ENCODE measurements at places on chromosomes 7 and 10.

DNA sequence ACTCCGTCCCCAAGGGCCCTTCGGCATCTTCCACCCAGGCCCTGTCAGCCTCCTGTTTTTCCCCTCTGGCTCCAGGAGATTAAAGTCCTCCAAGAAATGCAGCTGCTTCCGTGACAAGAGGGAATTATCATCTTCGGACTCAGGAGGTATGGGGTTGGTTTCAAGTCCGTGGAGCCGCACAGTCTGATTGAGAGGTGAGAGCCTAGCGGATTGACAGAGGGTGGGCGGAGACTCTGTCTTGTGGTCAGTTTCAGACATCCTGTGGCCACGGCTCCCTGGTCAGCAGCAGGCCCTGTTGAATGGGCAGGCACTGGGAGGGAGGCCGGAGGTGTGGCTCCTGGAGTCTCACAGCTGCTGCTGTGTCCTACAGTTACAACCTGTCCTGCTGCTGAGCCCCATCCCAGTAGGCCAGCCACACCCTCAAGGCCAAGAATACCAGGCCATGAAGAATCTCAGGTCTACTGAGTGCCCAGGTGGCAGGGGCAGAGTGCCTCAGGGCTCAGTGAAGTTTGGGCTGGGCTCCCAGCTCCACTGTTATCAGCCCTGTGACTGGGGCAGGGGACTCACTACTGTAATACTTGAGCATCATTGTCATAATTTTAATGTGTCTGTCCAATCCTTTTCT is 49.3 kb upstream of the ZNF716 start:
- DNase-seq = no peak

- no peak for DNase-seq
These were observed 83.9 kb upstream of the ITGB1 start for GRCh38 chr10:33041783-33042437.

GRCh38 chr7:151728746-151729145 is 148.2 kb downstream of the PRKAG2 start:
- no peak for DNase-seq

DNA sequence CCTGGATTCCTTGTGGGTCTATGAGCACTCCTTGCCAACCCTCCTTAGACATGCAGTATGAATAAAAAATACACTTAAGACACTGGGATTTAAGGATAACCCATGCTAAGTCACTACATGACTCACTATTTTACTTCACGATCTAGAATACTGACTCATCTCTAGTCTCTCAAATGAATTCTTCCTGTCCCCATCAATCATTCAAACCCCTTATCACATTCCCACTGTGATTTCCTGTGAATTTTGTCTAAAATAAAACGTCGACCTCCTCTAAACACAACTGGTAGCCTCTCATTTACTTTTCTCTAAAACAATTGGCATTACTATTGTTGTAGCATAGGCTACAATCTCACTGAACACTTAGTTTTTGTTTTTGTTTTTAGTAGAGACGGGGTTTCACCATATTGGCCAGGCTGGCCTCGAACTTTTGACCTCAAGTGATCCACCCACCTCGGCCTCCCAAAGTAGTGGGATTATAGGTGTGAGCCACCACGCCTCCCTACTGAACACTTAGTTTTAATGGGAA is 3.9 kb upstream of the IQUB start:
- no peak for DNase-seq

DNA sequence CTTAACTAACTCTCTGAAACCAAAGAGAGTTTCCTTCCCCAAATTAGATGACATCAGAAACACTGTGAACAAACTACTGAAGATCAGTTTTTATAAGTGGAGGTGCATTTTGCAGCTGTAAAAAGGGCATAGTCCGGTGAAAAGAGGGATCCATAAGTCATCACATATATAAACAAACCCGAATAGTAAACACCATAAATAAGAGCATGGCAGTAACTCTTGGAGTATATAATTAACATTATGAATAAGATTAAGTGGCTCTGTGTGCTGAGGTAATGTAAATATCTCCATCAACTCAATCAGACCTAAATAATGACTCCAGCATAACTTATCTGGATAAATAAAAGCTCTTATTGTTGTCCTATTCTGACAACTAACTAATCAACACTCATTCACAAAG is 43.0 kb upstream of the SHTN1 start:
- no peak for DNase-seq

GRCh38 chr7:5173496-5173895 is 16.5 kb upstream of the WIPI2 start:
- no peak for DNase-seq

DNA sequence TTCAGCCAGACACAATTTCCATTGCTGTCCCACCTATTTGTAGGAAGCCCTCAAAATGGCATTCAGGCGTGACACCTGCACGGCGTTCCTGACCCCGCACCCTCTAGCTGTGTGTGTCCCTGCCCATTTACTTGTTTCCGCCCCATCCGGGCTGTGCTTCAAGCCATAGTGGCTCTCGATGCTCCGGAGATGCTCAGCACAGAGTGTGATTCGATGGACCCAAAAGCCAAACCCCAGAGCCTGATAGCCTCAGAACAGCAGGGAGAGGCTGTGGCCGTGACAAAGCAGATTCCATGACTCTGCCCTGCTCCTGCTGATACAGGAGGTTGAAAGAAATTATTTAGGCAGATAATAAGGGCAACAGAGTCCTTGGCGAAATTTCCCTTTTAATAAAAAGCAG is 13.4 kb downstream of the BUD31 start:
- no peak for DNase-seq

DNA sequence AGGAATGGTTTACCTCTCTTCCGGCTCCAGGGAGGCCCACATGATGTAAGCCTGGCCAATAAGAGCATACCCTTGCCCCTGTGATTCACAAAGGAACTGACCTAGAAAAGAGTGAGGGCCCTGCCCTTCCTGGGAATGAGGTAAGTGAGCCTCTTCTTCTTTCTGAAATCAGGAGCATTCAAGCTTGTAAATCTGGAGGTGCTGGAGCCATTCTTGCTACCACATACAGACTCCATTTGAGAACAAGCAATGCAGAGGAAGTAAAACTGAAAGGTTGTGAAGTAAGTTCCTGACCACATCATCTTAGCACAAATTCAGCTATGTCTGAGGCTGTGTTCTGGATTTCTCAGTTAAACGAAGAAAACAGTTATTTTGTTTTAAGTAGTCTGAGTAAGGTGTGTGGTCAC is 132.2 kb downstream of the CD36 start:
- no peak for DNase-seq

DNA sequence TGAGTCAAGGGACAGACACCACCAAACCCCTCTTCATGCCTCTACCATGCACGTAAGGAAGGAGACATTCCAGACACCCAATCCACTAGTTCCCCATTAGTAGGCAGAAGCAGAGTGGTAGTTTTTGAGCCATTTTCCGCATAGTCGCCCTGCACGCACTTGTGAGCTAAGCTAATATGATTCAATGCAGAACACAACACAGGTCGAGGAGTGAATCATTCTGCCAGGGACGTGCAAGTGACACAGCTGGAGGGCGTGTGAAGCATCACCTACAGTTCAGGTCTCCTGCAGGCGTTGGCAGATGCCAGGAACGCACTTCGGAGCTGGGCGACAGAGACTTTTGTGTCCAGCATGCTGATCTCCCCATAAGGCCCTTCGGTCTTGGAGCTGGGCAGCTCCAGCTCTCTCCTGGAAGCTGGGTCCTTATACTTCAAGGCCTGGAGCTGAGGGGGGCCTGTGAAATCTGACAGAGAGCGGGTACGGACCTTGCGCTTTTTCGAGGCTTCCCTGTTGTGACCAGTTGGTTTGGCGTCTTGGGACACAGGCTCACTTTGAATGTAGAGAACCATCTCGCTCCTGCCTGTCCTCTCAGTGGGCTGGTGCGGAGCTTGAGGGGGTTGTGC is 102.4 kb downstream of the SVIL start:
- DNase-seq = no peak

GRCh38 chr7:121739465-121739864 is 133.5 kb upstream of the PTPRZ1 start:
- DNase-seq = no peak

DNA sequence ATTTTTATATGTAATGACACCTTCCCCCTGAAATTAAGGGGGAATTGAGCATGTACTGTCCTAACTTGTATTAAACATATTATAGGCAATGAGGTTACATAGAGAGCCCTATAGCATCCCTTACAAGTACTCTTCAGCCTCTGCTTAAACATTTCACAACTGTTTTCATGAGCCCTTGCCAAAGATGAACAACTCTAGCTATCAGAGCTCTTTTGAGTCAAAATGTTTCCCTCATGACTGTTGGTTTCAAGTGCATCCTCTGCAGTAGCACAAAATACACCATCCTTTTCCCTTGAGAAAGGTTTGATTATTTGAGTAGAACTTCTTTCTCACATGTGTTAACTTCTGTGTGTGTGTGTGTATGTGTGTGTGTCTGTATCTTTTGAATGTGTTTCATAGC is 1157.6 kb upstream of the CELF2 start:
- no peak for DNase-seq

DNA sequence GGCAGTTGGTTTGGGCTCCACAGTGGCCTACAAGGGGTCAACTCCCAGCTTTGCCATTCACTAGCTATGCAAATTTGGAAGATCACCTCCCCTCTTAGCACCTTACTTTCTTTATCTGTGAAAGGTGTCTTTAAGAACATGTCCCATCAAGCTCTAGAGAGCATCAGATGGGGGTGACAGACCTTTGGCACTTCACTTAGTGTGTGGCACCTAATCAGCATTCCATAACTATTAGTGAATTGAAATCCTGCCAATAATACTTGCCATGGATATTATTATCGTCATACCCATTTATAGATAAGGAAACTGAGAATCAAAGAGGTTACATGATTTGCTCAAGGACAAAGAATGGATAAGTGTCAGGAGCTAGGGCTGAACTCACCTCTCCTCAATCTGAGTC is 51.9 kb downstream of the PLPP4 start:
- DNase-seq = no peak

DNA sequence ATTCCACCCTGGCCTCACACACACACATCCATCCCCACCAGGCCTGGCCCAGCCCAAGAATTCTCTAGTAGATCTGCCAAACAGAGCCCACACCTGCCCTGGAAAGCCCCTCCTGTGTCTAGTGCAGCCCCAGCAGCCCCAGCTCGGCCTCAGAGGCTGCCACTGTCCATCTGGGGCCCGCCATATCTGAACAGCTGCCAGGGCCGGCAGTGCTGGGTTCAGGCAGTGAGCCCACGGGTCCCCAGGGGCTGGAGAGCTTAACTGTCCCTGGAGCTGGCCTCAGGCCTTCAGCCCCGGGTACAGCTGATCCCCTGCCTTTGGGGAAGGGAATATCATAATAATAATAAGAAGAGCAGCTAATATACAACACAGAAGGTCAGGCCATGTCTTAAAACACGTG is 574 bp downstream of the MYL10 start:
- DNase-seq = no peak

DNA sequence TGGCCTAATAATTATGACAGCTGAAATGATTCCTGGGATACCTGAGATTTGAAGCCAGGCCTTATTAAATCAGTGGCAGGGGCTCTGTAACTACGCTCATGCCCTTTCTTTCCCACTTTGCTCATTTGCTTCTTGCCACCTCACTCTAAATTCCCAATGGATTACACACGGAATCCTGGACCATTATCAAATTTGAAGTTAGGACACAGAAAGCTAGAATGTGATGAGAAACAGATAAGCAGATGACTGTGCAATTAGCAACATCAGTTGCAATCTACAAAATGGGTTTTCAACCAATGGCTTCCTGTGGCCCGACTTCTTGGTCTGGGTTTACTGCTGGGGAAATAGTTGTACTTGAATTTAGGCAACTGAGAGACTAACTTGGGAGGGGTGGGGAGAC is 374.3 kb downstream of the INHBA start:
- no peak for DNase-seq
